Activated CD4-positive, CD25-positive, alpha-beta regulatory T cell (primary cell): ENCODE measurements at places on chromosomes 12 and 14.

DNA sequence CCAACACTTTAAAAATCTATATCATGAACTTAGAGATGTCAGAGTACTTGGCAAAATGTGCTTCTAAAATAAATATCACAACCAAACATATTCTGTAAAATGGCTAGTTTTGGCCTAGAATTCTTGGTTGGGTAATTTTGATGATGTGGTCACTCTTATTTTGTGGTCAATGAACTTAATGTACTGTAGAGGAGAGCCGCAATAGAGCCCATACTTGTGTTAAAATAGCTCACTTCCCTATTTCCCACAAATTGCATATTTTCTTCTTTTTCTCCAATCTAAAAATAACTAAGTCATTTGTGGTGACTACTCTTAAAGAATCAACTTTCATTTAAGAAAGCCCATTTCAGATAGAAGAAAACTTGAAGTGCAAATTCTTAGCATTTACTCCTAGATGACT is 619.4 kb downstream of the CCER1 start:
- no peak for DNase-seq

DNA sequence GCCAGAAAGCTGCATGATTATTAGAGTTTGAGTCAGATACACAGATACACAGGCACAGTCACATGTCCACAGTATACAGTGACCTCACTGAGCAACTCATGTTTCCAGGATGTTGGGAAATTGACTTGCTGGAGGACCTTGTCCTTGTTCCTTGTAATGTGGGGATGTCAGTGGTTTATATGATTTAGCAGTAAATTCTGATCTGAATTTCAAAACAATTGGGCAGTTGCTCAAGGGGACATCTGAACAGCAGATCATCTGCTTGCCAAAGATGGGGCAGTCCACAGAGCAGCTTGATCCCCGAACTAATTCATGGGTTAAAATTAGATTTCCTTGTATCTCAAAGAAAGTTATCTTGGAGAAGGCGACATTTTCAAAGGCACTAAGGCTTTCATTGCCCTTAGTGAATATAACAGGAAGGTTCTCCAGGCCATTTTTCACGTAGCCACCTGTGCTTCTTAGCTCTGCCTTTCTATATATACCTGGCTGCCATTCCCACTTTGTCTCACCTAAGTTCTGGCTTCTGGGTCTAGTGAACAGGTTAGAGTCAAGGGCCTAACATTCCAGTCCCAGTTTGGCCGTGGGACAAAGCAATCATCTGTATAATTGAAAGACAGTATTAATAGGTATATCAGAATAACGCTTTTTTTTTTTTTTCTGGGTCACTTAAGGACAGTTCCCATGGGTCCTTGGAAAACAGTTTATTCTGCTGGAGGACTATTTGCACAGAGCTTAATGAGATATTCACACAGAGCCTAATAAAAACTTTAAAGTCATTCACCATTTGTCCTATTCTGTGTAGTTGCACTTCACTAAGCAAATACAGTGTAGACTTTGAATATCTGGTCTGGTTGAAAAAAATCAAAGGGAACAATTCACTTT is 64.9 kb upstream of the STRN3 start:
- no peak for DNase-seq

- no peak for DNase-seq
Measured at GRCh38 chr12:119334430-119335170, at the start of gene CCDC60. CCDC60 (plus strand) TSS chr12:119334729; CDS start chr12:119335177, 448 bp downstream.

DNA sequence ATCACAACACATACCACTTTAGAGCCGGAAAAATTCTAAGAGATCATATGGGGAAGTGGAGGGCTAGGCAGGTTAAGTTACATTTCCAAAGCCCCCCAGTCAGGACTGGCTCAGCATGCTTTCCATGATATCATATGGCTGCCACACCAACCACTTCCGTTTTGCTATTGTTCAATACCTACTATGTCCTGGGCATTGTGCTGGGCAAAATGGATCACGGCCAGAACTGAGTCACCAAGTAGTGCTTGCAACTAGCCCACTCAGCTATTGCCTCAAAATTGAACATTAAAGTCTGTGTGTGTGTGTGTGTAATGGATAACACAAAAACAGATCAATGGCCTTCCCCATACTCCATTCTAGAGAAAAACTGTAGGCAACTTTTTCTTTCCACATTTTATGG is 22.7 kb downstream of the WIF1 start:
- no peak for DNase-seq

DNA sequence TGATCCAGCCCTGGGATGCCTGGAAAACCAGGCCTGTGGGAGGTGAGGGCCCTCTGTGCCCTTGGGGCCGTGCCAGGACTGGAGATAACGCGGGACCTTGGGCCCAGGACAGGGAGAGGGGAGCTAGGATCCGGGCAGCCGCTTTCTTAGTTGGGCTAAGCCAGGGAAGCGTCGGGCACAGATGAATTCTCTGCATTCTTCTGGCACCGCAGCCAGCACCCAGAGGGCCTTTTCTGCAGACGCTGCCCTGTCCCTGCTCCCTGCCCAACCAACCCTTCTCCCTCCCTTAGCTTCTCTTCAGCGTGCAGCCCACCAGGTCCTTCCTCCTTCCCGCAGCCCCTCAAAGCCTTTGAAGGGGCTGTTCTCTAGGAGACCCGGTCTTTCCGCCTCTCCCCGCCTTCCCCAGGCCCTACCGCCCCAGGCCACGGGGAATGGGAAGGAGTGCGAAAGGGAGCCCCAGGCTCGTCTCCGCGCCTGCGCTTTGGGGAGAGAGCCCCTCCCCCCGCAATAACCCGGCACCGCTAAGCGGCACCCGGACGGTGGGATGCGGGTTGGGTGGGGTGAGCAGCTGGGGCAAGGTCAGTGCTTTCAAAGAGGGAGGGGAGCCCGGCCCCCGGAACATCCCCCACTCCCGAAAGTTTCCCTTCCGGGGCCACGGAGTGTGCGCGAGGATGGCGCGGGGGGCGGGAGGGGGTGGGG is 663 bp downstream of the NCKAP5L start:
- DNase-seq, result no peak

DNA sequence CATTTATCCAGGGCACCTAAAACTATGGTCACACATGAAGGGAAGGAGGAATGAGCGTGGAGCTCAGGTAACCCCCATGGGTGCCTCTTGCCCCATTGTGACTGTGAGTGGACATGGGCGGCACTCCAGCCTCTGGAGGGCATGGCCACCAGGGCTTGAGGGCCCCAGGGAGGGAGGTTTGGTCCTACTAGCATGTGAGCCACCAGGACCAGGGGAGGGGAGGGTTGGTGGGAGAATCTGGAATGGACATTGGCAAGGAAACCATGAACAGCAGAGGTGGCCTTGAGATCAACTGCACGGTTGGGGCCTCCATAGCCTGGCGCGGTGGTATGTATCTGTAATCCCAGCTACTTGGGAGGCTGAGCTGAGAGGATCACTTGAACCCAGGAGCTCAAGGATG is 623.6 kb downstream of the AACS start:
- DNase-seq, result no peak

DNA sequence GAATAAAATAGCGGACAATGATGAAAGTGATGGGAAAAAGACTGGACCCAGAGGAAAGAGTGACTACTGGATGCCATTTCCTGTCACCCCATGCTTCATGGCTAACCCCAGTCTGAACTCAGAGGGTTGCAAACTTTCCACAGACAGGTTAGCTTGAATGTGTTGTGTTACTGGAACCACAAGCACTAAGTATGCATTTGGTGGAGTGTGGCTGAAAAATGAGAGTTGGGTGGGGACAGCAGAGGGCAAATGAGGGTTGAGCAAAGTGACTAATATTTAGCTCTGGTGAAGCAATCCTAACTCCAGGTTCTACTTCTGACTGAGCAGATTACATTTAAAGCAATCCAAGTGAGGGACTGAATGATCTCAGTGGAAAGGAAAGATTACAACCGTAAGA is 1.6 kb downstream of the SLC16A7 start:
- peak; percentile 19 for DNase-seq

DNA sequence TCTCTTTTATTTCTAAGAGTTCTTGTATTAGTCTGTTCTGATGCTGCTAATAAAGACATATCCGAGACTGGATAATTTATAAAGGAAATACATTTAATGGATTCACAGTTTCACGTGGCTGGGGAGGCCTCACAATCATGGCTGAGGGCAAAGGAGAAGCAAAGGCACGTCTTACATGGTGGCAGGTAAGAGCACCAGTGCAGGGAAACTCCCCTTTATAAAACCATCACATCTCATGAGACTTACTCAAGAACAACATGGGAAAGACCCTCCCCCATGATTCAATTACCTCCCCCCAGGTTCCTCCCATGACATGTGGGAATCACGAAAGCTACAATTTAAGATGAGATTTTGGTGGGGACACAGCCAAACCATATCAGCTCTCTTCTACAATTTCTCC is 503.0 kb downstream of the NPAS3 start:
- no peak for DNase-seq

DNA sequence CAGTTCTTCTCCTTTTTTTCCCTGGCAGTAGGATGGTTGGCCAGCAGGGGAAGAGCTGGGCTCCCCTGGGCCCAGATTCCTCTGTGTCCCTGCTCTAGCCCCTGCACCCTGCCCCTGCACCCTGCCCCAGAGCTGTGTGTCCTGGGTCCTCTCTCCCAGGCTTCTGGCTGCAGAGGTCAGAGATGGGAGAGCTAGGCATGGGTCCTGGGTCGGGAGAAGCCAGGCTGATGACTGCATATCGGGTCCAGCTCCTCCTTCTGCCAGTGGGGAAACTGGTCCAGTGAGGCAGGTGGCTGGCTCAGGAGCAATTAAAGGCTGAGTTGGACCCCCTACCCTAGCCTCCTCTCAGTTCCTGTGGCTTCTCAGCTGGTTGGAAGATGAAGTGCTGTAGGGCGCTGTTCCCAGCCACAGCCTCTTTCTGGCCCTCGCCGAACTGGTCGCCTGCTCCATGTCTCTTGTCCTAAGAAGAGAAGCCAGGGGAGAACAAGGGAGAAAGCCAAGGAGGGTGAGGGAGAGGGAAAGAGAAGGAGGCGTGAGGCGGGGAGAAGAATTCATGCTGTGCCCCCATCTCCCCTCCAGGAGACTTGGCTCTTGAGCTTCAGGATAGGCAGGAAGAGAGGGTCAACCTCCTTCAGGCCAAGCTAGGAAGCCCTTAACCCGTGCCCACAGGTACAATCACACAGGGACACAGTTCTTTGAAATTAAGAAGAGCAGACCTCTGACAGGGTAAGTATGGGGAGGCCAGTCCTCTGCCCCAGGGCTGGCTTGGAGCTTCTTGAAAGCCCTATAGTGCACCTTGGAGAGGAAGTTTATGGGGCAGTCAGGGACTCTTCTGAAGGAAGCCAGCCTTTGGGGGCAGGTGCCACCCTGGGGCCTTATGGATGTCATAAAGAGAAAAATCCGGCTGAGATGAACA is 9.5 kb downstream of the VASH1 start:
- DNase-seq, result no peak

GRCh38 chr12:108511633-108512540 is 3.2 kb upstream of the FICD start:
- DNase-seq, result peak; percentile 64

DNA sequence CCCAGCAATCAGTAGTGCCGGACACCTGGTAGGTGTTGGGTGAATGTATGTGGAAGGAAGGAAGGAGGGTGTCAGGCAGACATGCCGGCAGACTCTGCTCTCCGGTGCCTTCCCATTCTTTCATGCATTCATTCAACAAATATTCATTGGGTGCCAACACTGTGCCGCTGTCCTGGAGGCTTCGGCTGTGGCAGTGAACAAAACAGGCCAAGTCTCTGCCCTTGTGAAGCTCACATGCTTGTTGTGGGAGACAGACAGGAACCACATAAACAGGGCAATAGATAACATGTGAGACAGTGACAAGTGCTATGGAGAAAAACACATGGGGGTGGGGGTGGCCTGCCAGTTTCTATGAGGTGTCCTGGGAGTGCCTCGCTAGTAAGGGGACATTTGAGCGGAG is 56.5 kb upstream of the ATF1 start:
- no peak for DNase-seq

GRCh38 chr14:100782516-100783320 is 43.2 kb upstream of the MEG3 start:
- no peak for DNase-seq

DNA sequence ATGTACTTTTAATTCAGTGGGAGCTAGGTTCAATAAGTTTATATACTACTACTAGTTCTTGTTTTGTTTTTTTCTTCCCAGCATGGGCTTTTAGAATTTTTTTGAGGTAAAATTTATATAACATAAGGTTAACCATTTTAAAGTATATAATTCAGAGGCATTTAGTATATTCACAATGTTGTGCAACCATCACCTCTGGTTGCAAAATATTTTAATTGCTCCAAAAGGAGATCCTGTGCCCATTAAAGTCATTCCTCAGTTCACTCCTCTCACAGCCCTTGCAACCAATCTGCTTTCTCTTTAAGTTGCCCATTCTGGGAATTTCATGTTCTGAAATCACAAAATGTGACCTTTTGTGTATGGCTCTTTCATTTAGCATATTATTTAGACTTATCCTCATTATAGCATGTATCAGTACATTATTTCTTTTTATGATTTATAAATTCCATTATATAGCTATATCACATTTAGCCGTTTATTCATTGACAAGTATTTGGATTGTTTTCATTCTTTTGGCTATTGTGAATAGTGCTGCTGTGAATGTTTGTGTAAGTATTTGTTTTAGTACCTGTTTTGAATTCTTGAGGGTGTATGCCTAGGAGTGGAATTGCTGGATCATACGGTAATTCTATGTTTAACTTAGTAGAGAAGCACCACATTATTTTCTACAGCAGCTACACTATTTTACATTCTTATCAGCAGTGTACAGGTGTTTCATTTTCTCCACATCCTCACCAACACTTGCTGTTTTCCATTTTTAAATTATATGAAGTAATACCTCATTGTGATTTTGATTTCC is 59.1 kb downstream of the ARHGAP5 start:
- DNase-seq, result no peak

GRCh38 chr12:18979401-18980126 is 150.0 kb upstream of the PLEKHA5 start:
- no peak for DNase-seq

- no peak for DNase-seq
Measured at GRCh38 chr12:568486-568885, 94.8 kb downstream of the NINJ2 start.

GRCh38 chr14:69658664-69659261 is 47.4 kb downstream of the SUSD6 start:
- DNase-seq, result no peak

DNA sequence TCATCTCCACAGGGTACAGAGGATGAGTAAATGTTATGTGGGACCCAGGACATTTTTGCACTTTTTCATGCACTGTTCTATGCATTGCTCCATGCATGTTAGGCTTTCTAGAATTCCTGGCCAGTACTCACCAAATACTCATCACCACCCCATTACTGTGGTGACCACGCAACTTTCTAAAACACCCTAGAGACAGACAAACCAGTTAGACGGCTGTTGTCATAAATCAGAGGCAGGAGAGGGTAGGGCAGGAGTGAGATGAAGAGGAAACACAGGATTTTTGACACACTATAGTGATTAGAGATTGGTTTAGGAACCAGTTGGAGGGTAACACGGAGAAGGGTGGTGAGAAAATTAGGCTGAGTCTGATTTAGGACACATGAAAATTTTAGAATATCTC is 59.3 kb downstream of the IFNG start:
- no peak for DNase-seq
